ENCODE measurements at places on chromosomes 12 and 14.
A peak's percentile ranks its signal among the peaks of the same experiment; 100 is the strongest.

- DNase-seq, result peak; percentile 19
These were observed 14.7 kb upstream of the TEAD4 start for GRCh38 chr12:2944401-2945047.

GRCh38 chr12:104964167-104964855, 6.2 kb upstream of the SLC41A2 start:
- no peak for DNase-seq

GRCh38 chr14:64573109-64573508, 23.3 kb downstream of the PPP1R36 start:
- no peak for DNase-seq

DNA sequence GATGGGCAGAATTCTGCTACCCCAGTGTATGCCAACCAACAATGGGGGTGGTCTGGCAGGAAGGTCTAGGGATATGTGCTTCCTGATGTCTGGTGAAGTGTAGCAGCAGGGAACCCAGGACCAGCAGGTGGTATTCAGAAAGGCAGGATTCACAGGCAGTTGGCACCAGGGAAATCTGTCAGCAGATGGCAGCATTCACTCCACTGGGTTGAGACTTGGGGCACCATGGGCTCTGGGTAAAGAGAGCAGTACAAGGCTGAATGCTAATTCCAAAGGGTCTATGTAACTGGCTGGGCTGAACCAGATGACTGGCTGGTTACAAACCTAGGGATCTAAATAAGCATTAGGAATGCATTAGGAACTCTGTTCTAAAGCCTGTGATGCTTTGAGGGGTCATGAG, 466.9 kb upstream of the STXBP6 start:
- DNase-seq, result no peak

DNA sequence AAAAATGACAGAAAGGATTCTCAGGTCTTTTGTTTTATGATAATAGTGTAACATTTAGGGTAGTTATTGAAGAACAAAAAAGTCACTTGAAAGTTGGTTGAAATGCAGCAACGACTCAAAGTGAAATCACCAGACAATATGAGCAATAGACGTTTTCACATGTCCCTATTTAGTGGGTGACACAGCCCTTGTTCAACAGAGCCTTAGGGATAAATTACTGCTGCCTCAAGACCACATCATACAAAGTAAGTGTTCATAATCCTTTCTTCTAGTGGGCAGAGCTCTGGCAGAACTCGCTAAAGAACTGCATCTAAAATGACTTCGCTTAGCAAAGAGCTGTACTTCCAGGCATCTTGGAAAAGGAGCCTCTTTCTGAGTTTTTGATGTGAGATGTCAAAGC, 128.5 kb upstream of the LMNTD1 start:
- DNase-seq, result no peak

- DNase-seq, result no peak
These were observed 22.6 kb downstream of the ZFYVE21 start for GRCh38 chr14:103738166-103738565.

DNA sequence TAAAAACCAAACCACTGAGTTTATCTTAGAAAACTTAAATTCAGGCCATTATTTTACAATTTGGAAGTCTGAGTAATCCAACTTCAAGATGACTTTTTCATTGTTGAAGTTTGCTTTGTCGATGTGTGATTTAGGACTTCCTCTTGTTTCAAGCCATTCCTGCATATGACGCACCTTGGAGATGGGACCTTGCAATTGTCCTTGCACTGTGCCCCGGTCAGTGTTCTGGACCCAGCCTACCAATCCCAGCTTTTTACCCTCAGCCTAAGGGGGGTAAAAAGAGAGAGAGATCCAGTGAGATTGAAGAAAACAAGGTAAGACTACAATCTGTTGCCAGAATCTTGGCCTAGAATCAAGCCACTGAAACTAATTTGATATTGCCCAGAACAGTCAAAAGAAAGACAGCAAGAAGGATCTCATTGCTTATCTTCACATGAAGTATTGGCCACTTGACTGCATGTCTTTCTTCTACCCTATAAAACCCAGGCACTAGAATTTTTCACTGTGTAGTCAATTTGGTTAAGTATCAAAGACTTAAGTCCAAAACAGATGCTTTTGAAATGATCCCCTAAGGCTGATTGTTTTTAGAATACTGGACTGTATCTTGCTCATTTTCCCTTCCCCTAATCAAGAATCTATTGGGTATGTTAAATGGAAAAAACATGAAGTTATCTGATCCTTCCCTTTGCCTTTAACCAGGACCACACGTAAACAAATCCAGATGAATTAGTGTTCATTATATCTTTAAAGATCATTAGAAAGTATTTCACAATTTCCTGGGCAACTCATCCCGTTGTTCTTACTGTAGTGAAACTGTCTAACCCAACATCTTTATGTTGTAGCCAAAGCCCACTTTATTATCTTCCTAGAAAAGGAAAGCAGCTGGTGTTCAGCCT, 2.4 kb upstream of the MLH3 start:
- no peak for DNase-seq

DNA sequence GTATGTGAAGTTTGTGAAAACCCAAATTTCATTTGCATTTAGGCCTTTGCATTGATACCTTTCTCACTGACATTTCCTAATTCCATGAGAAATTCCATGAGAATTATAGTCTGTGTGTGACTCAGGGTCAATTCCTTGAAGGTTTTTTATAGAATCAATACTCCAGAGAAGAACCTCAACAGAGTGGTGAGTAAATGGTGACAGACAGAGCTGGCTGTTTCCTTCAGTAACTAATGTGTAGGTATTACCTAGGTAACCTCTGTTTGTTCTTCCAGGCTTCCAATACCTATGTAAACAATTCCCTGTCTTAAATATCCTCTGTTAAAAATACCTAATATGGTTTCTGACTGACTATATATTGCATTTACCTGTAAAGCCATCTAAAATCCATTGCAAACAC, 117.0 kb downstream of the TTC8 start:
- DNase-seq, result no peak

DNA sequence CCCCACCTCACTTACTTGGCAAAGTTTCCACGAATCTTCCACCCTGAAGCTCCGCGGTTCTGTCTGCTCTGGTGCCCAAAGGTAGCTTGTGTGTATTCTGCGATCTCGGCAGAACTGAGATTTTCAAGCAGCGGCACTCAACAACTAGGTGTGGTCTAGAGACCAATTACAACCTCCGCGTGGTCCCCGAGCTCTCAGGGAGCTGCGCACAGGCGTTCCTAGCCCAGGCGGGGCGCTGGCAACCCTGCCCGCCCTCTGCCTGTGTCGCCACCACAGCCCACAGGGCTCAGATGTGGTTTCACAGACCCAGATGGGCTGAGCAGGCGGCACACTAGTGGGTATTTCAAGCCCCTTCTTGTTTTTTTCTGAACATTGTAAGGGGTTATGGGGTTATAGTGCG, 1.5 kb upstream of the DIABLO start:
- DNase-seq, result no peak

GRCh38 chr14:40936861-40937260, 669.8 kb upstream of the LRFN5 start:
- no peak for DNase-seq

DNA sequence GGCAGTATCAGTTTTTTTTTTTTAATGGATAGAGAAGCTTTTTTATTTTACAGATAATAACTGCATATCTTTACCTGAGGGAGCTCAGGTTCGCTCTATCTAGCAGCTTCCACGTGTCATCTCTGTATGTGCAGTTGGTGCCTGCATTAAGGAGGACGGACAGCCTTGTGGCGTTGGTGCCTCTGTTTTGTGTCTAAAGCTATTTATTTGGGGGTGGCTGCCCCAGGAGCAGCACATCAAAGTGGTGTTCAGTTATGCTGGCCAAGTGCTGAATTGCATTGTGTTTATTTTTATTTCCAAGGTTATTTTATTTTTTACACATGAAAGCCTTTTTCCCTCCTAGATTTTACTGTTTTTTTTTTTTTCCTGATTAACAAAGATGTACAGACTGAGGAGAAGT, 59.7 kb downstream of the RASSF3 start:
- no peak for DNase-seq

DNA sequence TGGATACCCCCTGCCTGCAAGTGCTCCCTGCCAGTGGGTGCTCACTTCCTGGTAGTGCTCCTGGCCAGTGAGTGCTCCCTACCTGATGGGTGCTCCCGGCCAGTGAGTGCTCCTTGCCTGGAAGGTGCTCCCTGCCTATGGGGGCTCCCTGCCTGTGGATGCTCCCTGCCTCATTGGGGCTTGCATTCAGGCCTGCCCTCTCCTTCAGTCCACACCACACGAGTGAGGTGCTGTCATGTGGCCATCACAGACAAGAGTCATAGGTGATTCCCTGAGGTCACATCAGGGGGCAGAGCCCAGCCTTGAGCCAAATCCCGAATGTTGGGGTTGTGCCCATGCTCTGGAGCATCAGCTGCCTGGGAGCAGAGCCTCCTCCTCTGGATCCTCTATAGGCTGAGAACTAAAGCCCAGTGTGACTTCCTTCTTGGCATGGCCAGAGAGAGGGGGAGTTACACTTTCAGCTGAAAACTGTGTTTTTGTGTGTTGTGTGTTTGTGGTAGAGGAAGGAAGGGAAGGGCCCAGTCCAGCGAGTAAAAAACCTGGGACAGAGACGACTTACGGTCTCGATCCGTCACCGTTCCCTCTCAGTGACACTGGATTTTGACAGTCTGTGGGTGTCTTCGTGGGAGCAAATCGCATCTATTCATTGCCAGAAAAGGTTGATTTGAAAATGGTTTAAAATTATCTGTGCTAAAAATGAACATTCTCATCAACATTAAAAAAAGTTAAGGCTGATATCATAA, 136.0 kb downstream of the ADGRD1 start:
- DNase-seq, result no peak

DNA sequence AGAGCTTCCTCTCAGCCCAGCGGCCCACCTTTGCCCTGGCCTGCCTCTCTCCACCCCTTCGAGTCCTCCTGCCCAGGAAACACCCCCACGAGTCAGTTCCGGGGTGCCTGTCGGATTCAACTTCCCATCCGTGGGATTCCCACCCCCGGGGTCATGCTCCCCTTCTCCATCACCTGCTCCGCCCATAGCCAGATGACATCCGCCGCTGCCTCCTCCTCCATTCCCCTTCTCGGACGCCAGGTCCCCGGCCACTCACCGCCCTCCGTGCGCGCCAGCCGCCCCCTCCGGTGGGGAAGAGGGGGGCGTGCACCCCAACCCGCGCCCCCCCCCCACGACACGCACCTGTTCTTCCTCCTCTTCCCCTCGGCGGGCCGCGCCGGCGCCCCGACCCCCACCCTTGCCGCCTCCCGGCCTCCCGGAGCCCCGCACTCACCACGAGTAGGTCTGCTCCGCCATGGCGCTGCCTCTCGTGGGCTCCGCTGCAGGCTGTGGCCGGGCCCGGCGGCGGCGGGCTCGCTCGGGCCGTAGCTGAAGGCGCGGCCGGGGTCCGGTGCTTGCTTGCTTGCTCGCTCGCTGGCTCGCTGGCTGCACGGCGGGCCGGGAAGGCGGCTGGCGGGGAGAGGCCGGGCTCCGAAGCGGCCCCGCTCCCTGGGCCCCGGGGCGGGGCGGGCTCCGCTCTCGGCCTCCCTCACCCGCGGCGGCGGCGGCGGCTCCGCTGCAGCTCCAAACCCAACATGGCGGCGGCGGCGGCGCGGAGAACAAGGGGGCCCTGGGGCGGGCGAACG, 554 bp downstream of the SPPL3 start:
- peak; percentile 71 for DNase-seq

- DNase-seq, result no peak
These were observed 4.5 kb upstream of the DNAH10 start for GRCh38 chr12:123757561-123757960.

- DNase-seq, result peak; percentile 52
These were observed 117.3 kb upstream of the ARID2 start for GRCh38 chr12:45612044-45612794.

DNA sequence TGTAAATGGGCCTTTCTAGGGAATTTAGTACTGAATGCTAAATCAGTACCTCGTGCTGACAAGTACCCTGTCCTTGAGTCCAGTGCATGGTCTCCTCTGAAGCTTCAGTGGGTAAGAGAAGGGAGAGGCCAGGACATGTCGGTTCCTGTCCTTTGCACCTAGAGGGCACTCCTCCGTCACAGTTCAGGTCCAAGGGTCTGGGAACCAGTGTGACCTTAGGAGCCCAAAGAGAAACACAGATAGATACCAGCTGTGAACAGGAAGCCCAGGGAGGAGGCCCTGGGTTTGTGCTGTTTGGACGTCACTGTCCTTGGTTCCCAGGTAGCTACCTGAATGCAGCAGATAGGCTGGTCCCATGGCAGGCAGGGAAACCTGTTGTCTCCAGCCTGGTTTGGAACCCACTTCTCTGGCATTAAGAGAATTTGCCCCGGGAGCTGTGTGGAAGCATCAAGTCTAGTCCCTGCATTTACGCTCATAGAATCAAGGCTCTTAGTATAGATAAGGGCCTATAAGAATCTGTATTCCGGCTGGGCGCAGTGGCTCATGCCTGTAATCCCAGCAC, 3.9 kb upstream of the FGF23 start:
- peak; percentile 3 for DNase-seq

- DNase-seq, result no peak
These were observed 125.6 kb downstream of the PIWIL1 start for GRCh38 chr12:130463275-130463658.

GRCh38 chr12:109209082-109209481, 92.7 kb downstream of the ACACB start:
- DNase-seq, result no peak

- no peak for DNase-seq
These were observed 264.0 kb downstream of the EGLN3 start for GRCh38 chr14:33686856-33687255.

- no peak for DNase-seq
These were observed 51.6 kb downstream of the GPHB5 start for GRCh38 chr14:63267171-63267570.

GRCh38 chr12:107200394-107200793, 107.0 kb upstream of the CRY1 start:
- no peak for DNase-seq

- no peak for DNase-seq
These were observed 108.8 kb upstream of the PCED1B start for GRCh38 chr12:46970636-46971035.
